Ecto neural progenitor cell (in vitro differentiated cells): ENCODE measurements at places on chromosomes 1 and 21.

- no peak for DNase-seq
These were observed 3.3 kb upstream of the MEF2D start for GRCh38 chr1:156503698-156504437.

- DNase-seq: no peak
These were observed 10.1 kb upstream of the ZNF362 start for GRCh38 chr1:33246171-33246570.

DNA sequence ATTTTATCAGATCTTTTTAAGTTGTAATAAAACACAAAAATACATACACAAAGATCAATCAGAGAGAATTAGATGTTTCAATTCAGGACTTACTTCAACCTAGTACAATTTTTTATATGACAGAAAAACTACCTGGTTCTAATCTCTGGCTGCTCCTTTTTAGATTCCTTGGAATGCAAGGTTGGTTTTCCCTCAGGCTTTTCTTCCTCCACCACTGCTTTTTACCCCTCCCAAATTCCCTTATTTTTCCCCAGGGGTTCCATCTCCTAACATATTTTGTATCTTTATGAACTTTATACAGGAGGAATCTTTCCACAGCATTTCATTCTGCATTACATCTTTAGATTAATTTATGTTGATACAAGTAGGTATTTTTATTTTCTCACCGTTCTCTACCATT lies 33.2 kb downstream of the PIK3R3 start:
- DNase-seq: no peak

DNA sequence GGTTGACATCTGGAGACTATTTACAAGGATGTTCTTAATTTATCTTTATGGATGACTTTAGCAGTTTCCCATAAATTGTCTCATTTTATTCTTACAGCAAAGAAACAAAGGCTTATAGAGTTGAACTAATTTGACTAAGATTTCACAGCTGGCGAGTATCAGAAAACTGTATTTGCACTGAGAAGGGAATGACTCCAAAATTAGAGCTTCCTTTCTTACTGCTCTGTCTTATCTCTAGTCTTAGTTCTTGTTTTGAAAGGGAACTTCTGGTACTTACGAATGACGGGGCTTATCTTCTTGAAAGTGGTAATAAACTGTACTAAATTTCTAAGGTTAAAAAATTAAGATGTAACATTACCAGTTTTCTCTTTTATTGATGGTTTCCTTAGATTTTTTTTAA lies 13.6 kb downstream of the CNST start:
- DNase-seq: no peak

GRCh38 chr1:95780836-95781235 lies 546.8 kb downstream of the RWDD3 start:
- no peak for DNase-seq

GRCh38 chr1:221025501-221025900 lies 146.3 kb downstream of the HLX start:
- DNase-seq: no peak

GRCh38 chr1:86447198-86447790 lies 21.4 kb upstream of the CLCA1 start:
- no peak for DNase-seq

DNA sequence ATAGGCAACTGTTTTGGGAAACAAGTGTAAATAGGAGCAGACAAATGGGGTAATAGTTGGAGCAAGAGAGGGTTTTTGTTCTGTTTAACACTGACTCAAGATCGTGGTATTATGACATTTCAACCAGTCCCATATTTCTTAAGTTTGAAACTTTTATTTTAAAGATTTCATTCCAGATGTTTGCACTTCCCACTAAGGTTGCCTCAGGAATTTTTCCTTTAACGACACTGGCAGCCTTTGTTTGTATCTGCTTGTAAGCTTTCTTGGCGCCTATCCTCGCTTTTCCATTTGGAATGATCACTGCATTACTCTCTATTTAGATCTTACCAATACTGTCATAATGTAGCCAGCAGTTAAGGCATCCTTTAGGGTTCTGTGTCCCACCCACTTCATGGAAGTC lies 67.7 kb downstream of the ALG6 start:
- DNase-seq: no peak

DNA sequence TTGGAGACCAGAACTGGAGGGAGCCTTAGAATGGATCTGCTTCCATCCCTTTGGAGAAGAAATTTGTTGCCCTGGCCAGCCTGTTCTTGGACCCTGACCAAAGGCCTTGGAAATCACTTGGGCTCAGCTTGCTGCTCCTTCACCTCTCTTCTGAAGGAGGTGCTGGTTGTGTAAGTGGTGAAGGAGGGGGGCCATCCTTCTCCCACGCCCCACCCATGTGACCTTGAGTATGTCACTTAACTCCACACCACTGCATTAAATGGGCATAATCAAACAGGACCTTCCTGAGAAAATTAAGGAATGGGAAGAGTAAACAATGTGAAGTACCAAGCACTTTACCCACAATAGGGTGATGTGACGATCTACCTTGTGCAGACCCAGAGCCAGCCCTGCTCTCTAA lies 68.3 kb upstream of the GJB5 start:
- no peak for DNase-seq

- DNase-seq: no peak
These were observed 58.2 kb upstream of the ADAR start for GRCh38 chr1:154666051-154666790.

GRCh38 chr1:229874609-229875008 lies 192.4 kb upstream of the GALNT2 start:
- no peak for DNase-seq

GRCh38 chr1:225777058-225777582 lies 506 bp upstream of the SRP9 start:
- no peak for DNase-seq

DNA sequence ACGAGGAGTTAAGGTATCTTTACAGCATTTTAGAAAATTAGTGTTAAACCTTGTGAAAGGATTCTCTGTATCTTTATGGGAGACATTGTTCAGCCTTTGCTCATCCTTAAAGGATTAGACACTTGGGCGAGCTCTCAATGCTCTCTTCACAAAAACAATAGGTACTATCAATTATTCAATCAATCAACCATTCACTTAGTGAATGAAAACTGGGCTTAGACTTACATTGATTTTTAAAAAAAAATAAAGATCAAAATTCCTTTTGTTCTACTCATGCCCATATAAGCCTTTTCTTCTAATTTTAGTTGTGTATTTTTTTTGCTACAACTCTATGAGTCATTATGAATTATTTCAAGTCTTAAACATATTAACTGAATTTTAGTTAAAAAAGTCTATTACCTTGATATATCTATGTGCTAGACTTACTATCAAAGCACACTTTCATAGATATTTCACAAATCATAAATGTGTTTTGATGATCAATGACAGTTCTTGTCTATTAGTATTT lies 181.2 kb downstream of the DPYD start:
- no peak for DNase-seq

GRCh38 chr1:66316464-66317247 lies 217.3 kb upstream of the SGIP1 start:
- DNase-seq: no peak

GRCh38 chr1:112778137-112778536 lies 63.0 kb upstream of the PPM1J start:
- DNase-seq: no peak

- no peak for DNase-seq
These were observed 295.2 kb downstream of the HLX start for GRCh38 chr1:221174330-221174993.

GRCh38 chr21:41897047-41897669 lies 18.0 kb upstream of the PRDM15 start:
- no peak for DNase-seq
